Esophagus muscularis mucosa (tissue), 4 donors: ENCODE measurements at places on chromosomes 1 and 21. TPM values are rescaled to one million over a fixed set of nuclear protein-coding genes. Genes with fewer than 3 reads are reported as not detected.
A peak's percentile ranks its signal among the peaks of the same experiment; 100 is the strongest.

The ZMYND12 gene
- total RNA-seq = 0.78 TPM

The GCLM gene
- 4.2 TPM for total RNA-seq

The HES4 gene
- total RNA-seq = 55.3 TPM

The AGMAT gene
- total RNA-seq = not detected

DNA sequence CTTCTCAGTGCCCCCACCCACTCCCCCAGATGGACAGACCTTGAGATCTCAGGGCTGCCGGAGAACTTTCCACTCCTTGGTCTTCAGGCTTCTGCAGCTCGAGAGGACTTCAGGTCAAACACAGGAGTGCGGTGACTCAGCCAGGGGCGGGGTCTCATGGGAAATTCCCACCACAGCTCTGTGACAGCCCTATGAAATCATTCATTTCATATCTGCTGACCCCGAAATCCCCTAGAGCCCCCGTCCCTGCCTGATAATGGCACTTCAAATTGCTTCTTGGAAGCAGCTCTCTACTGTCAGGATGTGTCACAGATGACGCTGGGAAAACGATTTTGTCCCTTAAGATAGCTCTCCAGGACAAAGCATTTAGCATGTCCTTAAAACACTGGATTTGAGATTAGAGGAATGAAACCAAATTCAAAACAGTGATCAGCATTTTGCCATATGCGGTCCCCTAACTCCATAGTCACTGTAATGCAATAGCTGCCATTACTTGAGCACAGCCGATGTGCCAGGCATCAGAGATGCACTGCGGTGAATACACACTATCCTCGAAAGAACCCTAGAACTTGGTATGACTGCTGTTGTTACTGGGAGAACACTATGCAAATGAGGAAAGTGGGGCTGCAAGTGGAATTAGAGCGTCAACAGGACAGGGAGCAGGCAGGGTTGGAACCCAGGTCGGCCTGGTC, at the start of gene TNFRSF9:
TNFRSF9 (minus strand) TSS at position 95 of the 692 bp plus-strand sequence. CDS start 845 bp downstream, outside the sequence.
- DNase-seq = no peak
- H3K27me3 ChIP-seq = no peaks in the 10 kb centered on the region
- peaks cover 13% of the 10 kb centered on the region for H3K4me1 ChIP-seq
- H3K4me3 ChIP-seq = no peak within 1 kb of the TSS
- no peaks in the 10 kb centered on the region for H3K36me3 ChIP-seq

DNA sequence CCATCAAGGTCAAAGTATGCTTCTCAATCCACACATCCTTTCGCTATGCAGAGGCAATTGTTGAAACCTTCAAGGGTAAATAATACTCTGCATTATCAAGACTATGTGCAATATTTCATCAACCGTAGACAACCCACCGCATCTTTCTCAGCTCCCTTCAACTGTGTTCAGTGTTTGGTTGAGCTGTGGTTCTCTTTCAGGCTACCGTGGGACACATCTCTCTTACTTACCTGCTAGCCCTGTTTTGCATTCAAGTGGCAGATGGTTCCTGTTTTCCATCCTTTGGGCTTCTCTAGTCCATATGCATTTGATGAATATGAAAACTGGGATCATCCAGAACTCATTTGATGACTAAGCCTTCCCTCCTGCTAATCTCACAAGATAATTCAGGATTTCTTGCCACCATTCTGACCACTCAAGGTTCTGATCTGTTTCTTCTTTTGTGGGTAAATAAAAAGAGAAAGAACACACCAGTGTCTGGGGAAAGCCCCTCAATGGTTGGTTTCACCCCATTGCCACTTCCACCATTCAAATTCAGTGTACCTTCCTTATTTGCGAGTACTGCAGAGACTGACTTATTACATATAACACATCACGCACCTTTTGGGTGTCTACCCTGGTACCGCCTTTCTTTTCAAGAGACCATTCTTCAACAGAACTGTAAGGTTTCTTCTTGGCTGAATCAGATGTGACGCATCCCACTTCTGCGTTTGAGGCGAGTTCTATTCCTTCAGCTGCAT, 61.7 kb downstream of the BACE2 start:
- H3K4me3 ChIP-seq = no peak overlapping the region
- no peak overlapping the region for H3K27ac ChIP-seq
- H3K4me1 ChIP-seq = no peaks in the 10 kb centered on the region
- H3K27me3 ChIP-seq = no peaks in the 10 kb centered on the region
- peaks cover 45% of the 10 kb centered on the region for H3K36me3 ChIP-seq
- no peak for DNase-seq

DNA sequence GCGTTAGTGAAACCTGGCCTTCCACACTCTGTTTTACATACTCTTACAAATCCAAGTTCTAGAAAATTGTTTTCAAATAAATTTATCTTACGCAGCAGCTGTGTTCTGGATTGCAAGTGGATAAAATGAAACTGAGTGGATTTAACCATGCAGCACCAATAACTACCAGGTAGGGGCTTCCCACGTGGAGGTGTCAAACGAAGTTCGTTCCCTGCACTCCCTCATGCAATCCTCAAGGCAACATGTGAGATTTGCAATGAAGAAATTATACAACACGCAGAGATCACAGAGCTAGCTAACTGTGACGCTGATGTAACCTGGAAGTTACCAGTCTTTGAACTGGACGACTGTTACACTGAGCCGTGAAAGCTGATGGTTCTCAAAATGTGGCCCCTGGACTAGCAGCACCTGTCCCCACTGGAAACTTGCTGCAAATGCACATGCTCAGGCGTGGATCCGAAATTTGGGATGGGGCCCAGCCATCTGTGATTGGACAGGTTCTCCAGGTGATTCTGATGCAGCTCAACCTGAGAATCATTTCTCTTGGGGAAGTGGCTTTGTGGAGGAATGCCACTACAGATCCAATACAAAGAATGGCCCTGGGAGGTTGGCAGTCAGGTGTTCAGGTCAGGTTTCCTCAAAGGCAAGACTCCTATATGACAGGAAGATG, 36.3 kb downstream of the RSPH1 start:
- DNase-seq = no peak
- no peak overlapping the region for H3K4me3 ChIP-seq

DNA sequence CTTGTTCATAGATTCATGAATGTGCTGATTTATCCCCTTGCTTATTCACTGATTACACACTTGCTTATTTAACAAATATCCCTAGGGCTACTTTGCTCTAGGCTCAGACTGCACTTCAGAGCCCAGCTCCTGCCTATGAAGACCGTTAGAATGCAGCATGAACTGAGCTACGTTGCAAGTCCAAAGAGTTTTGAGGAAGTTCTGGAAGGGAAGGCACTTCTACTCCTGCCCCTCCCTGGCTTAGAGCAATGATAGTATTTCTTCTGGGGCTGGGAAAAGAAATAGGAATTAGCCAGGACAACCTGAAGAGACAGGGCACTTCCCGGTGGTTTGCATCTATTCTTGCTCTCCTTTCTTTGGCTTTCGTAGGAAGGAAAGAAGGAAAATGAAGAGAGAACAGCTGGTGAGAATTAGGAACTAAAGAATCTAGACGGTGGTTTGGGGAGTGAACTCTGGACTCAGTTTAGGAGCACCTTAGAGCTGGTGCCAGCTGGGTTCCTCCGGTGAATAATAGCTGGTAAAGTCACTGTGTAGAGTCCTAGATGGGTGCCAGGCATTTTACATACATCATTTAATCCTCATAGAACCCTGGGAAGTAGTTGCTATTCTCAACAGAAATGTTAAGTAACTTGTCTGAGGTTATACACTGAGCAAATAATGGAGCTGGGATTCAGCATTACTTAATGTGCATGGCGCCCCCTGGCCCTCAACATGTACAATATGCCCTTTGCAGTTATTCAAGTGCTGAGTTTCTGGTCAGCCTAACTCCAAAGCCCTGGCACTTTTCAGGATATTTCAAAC, 65.9 kb downstream of the NDUFS5 start:
- H3K4me3 ChIP-seq = no peak overlapping the region
- no peaks in the 10 kb centered on the region for H3K36me3 ChIP-seq
- H3K27me3 ChIP-seq = no peaks in the 10 kb centered on the region
- no peak overlapping the region for H3K27ac ChIP-seq
- H3K4me1 ChIP-seq = peaks cover 34% of the 10 kb centered on the region
- DNase-seq = no peak

- H3K4me3 ChIP-seq = no peak overlapping the region
- no peaks in the 10 kb centered on the region for H3K27me3 ChIP-seq
- no peak overlapping the region for H3K27ac ChIP-seq
- no peak for DNase-seq
Measured at GRCh38 chr1:107135463-107135862, 5.4 kb upstream of the NTNG1 start.

- no peaks in the 10 kb centered on the region for H3K36me3 ChIP-seq
- peaks cover 14% of the 10 kb centered on the region for H3K27me3 ChIP-seq
- H3K27ac ChIP-seq = no peak within 1 kb of the TSS
Measured at GRCh38 chr1:16921391-16922185, at the start of gene CROCC. Gene CROCC, plus strand, starts transcription at chr1:16921931. Its CDS starts 88 bp downstream, at chr1:16922019.

DNA sequence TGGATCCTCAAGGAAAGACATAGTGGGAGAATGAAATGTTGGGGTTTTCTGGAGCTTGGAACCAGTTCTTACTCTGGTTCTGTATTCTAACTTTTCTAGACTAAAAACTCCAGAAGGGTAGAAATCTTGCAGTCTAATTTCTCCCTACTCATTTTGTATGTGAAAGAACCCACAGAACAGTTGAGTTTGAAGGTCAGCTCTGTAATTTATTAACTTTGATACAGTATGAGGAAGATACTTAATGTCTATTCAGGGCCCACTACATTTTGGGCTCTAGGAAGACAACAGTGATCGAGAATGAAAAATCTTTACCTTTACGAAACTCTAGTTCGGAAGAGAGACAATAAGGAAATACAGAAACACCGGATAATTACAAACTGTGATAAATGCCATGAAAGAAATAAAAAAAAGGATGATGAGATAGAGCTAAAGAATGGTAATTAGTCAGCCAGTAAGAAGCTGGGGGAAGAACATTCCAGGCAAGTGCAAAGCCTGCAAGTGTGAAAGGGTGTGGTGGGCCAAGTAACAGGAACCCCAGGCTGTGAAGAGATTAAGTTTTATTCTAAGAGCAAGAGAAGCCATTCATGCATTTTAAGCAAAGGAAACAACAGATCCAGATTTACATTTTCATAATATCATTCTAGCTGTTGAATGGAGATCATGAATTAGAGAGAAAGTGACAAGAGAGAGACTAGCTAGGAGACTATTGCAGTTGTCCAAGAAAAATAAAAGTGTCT, 159.9 kb upstream of the HMCN1 start:
- no peak overlapping the region for H3K4me3 ChIP-seq
- no peak for DNase-seq
- no peaks in the 10 kb centered on the region for H3K36me3 ChIP-seq
- H3K27ac ChIP-seq = no peak overlapping the region

DNA sequence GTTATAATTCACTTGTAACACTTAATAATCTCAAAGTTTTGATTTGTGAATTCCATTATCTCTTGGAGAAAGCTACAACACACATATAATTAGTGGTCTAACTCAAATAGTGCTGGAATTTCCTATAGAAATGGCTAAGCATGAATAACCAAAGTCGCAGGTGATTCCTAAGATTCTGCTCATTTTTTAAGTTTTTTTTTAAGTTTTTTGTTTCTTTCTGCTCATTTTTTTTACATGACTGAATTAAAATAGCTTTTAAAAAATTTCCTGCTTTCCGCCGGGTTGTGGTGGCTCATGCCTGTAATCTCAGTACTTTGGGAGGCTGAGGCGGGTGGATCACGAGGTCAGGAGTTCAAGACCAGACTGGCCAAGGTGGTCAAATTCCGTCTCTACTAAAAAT, 90.4 kb downstream of the APP start:
- H3K27ac ChIP-seq = no peak overlapping the region
- H3K4me3 ChIP-seq = no peak overlapping the region
- no peaks in the 10 kb centered on the region for H3K27me3 ChIP-seq
- peaks cover 27% of the 10 kb centered on the region for H3K4me1 ChIP-seq

GRCh38 chr1:49026230-49026811, 249.6 kb upstream of the BEND5 start:
- H3K36me3 ChIP-seq = no peaks in the 10 kb centered on the region
- DNase-seq = no peak
- no peaks in the 10 kb centered on the region for H3K27me3 ChIP-seq
- H3K4me1 ChIP-seq = no peaks in the 10 kb centered on the region
- H3K4me3 ChIP-seq = no peak overlapping the region
- H3K27ac ChIP-seq = no peak overlapping the region

- no peaks in the 10 kb centered on the region for H3K27me3 ChIP-seq
- no peak overlapping the region for H3K27ac ChIP-seq
- H3K4me3 ChIP-seq = no peak overlapping the region
- no peak for DNase-seq
Measured at GRCh38 chr1:47645151-47645550, 207.3 kb downstream of the FOXD2 start.

DNA sequence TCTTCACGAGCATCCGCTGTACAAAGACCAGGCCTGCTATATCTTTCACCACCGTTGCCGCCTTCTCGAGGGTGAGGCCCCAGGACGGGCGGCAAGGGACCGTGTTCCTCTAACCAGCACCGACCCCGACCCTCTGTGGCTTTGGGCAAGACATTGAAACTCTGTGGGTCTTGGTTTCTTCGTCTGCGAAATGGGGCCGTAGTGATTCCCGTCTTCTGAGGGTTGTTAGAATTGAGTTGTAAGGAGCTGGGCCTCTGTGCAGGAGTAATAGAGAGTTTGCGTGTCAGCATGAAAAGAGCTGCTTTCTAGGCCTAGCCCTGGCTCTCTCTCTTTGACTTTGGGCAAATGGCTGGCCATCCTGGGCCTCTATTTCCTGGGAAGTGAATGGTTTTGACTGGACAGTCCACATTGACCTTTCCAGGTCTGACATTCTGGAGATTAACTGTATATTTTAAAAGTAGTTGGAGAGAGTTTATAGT, 591 bp downstream of the MRPL37 start:
- H3K4me3 ChIP-seq = peak overlapping the region; percentile 82
- peak overlapping the region; percentile 81 for H3K27ac ChIP-seq
- peaks cover 33% of the 10 kb centered on the region for H3K4me1 ChIP-seq
- peaks cover 27% of the 10 kb centered on the region for H3K36me3 ChIP-seq
- no peak for DNase-seq

GRCh38 chr1:78647238-78647637, 2.4 kb upstream of the IFI44 start:
- H3K36me3 ChIP-seq = no peaks in the 10 kb centered on the region
- H3K27ac ChIP-seq = no peak overlapping the region
- no peak for DNase-seq
- H3K27me3 ChIP-seq = no peaks in the 10 kb centered on the region
- H3K4me3 ChIP-seq = no peak overlapping the region

DNA sequence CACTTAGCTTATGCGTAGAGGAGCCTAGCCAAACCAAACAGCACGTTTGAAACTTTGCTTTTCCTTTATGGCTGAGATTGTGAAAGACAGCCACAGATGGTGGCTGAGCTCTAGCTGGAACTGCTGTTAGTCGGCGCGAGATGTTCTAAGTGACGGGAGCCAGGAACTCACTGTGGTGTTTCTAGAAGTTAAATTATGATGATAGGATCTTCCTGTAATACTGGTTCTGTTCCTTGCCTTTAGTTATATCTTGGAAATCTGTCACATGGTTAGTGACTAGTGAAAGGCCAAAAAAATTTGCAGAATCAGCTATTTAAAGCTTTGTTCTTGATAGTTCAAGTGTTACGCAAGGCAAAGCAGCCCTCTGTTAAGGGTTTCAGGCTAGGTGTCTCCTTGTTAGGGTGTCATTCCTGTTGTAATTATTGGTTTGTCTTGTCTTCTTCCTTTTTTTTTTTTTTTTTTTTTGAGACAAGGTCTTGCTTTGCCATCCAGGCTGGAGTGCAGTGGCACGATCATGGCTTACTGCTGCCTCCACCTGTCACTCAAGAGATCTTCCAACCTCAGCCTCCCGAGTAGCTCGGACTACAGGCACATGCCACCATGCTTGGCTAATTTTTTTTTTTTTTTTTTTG, 22.6 kb downstream of the AK4 start:
- H3K4me1 ChIP-seq = peaks cover 75% of the 10 kb centered on the region
- H3K4me3 ChIP-seq = no peak overlapping the region
- H3K27me3 ChIP-seq = no peaks in the 10 kb centered on the region
- DNase-seq = no peak
